ENCODE measurements at places on chromosomes 6 and 20. TPM values are rescaled to one million over a fixed set of nuclear protein-coding genes. Genes with fewer than 3 reads are reported as not detected.

Gene LY6G6C
- not detected for total RNA-seq

Gene HLA-DMB
- not detected for total RNA-seq

Gene ADGB
- total RNA-seq, result not detected

Gene CFB
- total RNA-seq, result 20.3 TPM

Gene ISM1
- total RNA-seq, result 0.06 TPM

Gene SERPINB6
- total RNA-seq, result 108 TPM

Gene NKAIN2
- not detected for total RNA-seq

Gene POU3F2
- total RNA-seq, result under 0.01 TPM

Gene NR2E1
- total RNA-seq, result not detected

Gene BCL2L1
- 75.4 TPM for total RNA-seq

Gene BMP7
- not detected for total RNA-seq

Gene CFAP206
- 0.31 TPM for total RNA-seq

Gene MYLK4
- total RNA-seq, result 0.53 TPM

Gene SNPH
- 6.2 TPM for total RNA-seq

Gene DLK2
- total RNA-seq, result not detected
